ENCODE measurements at places on chromosomes 3 and 15.

GRCh38 chr3:138686771-138687221 lies 78.2 kb downstream of the FAIM start:
- DNase-seq = no peak

- no peak for DNase-seq
Observed at GRCh38 chr15:73325191-73325861, 43.4 kb downstream of the HCN4 start.

DNA sequence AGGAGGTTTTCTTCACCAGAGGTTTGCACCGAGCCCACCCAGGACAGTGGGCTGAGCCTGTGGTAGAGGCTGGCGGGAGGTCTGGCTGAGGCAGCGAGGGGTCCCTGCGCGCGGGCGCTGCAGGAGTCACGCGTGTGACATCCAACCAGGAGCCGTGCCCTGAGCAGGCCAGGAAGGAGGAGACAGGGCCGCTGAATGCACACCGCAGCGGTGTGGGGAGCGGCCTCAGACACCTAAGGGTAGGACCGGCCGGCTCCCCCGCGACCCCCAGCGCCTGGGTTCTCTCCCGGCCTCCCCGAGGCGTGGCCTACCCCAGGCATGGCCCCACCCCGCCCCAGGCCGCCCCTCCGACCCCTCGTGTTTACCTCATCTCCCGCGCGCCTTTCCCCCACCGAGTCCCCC lies 412 bp downstream of the SLC41A3 start:
- DNase-seq = no peak

GRCh38 chr3:37498126-37499039 lies 324.0 kb upstream of the LRRFIP2 start:
- DNase-seq = no peak

DNA sequence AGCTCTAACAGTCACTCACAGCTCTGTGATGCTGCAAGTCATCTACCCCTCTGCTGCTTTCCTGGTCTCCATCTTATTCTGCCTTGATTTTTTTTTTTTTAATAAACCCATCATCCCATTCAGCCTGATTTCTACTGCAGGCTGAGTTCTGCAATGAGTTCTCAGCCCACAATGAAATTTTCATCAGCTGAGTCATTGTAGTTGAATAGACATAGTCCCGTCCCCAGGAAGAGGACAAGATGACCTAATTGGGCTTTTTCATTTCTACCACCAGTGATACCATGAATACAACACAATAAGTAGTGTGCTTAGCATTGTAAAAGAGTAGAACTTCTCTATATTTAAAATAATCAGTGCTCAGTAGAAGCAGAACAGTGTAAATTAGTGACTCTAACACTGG lies 59.3 kb downstream of the C3orf85 start:
- no peak for DNase-seq

DNA sequence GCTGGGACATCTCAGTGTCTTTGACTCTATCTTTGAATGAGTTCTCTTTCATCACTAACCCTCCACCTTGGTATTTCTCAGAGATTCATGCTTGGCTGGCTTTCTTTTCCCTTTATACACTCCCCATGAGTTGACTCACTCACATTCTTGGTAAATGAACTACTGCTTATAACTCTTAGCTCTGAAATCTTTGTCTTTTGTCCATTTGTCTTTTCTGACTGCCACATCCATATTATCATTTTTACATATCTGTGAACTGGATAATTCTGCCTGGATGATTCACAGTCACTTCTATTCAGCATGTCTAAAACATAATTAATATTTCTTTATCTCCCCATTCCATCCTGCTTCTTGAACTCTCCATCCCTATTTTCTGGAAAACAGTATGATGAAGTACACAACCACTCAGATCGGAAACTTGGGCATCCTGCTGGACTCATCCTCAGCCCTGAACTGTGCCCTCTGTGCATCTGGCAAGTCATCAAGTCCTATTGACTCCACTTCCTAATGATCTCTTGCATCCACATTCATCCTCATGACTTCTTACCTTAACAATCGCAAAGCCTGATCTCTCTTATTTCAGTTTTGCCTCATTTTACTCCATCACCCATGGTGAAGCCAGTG lies 66.9 kb downstream of the KCNAB1 start:
- DNase-seq = no peak

GRCh38 chr15:88066636-88067330 lies 189.8 kb downstream of the NTRK3 start:
- DNase-seq = no peak

- no peak for DNase-seq
Observed at GRCh38 chr3:105516972-105517371, 150.3 kb downstream of the ALCAM start.

DNA sequence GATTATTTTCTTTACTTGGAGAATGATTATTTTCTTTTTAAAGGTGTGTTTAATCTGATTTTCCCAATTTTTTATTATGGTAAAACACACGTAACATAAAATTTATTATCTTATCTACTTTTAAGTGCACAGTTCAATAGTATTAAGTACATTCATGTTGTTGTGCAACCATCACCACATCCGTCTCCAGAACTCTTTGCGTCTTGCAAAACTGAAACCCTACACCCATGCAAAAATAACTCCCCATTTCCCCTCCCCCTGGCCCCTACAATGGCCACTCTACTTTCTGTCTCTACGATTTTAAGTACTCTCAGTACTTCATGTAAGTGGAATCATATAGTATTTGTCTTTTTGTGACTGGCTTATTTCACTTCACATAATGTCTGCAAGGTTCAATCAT lies 230.7 kb downstream of the SATB1 start:
- no peak for DNase-seq

- no peak for DNase-seq
Observed at GRCh38 chr3:101963902-101964362, 114.6 kb downstream of the NFKBIZ start.

DNA sequence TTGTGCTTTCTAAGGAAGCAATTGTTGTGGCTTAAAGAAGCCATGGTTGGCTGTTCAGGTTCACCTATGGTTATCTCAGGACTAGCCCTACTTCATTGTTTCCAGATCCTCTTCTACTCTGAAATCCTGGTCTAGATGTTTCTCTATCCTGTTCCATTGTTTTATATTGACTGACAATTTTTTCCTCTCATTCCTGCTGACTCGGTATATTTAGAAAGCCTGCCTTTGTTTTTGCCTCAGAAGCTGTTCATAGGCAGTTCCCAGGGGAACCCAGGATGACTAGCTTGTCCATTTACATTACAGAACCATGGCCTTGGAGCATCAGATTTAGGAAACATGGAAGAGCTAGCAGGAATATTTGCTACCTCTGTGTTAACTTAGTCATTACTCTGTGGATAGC lies 64.0 kb downstream of the SLC9C1 start:
- no peak for DNase-seq

DNA sequence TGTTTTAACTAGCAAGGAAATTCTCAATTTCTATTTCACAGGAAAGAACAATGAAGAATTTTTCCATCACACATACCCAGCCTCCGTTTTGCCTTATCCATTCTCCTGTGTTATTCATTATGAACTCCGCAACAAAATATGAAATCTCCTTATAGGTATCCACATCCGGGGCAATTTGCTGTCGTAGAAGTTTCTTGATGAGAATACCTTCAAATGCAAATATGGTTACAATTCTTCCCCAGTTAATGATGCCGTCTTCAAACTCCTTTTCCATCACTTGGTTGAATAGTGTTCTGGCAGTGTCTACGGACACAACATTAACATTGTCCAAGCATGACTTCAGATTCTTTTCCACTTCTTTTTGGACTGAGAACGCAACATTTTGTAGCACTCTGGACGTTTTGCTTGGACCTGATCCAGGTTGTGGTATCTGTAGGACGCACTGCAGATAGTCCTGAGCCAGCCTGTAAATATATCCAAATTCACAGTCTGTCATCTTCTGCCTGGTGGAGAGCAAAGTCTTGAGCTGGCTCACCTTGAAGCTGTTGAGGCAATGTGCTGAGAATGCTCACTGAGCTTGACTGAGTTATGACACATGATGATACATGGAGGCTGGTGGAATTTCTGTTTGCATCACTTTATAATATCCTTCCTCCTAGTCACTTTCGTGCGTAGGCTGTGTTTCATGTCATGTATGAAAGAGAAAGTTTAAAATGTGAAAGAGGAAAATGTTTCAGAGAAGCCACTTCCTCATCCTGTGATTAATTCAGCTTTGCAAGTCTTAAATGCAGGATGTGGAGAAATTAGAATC lies at the start of gene BCL2A1:
BCL2A1 (minus strand) TSS at position 573 of the 811 bp plus-strand sequence; CDS start at position 496, 77 bp downstream.
- peak; percentile 12 for DNase-seq

DNA sequence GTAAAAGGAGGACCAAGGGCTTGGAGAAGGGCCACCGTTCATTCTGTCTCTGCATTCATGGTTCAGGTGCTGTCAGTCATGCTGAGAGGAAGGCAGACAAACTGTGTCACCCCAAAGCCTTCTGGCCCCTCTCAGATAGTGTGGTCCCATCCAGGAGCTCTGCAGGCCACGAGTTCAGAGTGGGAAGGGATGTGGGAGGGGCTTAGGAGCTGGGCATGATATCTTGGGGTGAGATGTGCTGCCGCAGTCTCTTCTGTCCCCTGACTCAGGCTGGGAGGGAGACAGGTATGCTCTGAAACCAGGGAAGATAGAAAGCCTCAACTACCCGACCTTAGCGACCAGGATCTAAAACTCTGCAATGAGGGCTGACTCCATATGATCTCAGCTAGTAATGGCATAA lies 19.6 kb upstream of the MYO1E start:
- DNase-seq = no peak

DNA sequence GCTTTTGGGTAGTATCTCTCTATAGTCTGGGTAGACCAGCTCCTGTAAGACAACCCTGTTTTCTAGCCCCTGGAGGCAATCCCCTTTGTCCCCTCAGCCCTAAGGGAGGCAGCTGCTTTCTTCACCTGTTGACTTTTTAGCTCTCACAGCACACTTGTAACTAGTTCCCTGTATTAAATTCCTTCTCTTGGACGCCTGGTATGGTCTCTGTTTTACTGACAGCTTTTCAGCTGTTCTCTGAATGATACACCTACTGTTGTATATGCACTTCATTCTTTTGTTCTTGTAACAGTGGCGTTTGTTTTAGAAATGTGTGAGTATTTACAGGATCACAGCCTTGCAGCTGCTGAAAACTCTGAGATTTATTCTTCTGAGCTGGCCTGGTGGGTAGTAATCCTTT lies 413.0 kb upstream of the RBMS3 start:
- DNase-seq = no peak

- DNase-seq = no peak
Observed at GRCh38 chr3:128323206-128324081, 143.2 kb downstream of the DNAJB8 start.

DNA sequence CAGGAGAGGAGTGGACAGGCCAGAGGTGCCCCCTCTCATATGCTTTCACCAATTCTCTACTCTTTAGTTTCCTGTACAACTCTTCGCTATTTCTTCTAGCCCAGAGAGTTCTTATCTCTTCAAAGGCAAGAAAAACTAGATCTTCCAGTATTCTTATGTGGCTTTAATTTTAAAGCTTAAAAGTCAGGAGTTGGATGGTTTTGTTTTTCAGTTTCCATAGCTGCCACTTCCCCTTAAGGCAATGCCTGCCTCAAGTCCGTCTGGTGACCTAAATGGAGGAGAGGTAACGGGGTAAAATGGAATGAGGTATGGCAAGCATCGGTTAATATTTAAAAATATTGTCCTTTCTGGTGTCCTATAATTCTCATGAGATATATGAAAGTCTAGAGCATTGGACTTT lies 11.4 kb upstream of the VGLL3 start:
- DNase-seq = no peak

DNA sequence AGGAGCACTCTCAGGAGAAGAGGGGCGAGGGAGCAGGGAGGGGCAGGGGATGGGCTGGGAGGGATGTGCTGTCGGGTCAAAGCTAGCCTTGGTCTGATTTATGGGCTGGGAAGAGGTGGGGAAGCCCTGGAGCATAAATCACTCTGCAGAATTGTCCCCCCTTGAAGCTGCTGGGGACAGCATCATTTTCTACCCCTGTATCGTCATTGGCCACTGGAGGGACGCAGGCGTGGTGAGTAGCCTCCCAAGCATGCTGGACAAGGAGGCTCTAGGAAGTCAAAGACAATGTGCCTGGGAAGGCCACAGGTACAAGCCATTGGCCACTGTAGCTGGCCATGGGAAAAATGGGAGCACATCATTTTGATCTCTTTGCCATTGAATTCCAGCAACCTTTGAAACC lies 175.5 kb upstream of the CTDSPL start:
- DNase-seq = no peak

DNA sequence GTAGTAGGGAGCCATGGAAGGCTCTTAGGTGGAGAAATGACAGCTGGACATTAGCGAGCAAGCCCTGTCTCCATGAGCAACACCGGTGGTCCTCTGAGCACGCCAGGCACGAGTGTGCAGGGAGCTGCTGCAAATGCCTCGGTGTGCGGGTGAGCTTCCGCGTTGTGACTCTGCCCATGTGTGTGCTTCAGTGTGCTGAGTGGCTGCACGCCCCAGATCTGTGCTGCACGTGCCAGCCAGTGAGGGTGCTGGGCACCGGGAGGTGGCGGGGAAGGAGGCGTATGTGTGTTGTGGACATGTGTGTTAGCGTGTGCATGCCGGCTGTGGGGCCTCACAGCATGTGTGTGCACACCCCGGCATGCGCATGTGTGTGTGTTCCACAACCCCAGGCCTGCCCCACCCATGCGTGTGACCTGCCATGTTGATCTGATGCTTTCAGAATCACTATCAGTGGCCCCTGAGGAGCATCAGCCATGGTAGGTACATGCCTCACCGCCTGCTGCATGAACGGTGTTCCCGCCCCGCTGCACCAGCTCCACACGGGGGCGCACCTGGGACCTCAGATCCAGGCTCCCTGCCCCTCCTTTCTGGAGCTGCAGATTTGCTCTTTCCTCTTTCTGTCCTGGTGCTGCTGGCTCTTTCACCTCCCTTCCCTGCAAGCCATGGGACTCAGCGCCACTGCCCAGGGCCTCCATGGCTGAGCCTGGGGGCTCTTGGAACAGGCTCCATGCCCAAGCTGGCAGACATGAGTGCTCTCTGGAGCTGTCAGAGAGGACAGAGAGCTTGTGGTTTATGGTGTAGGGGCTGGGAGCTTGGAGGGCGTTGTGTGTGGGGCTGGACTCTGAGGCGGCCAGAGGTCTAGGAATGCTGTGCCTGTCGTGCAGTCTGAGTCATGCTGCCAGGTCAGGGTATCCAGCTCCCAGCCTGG lies 169.4 kb downstream of the TBC1D2B start:
- peak; percentile 12 for DNase-seq

- DNase-seq = no peak
Observed at GRCh38 chr3:30970183-30970582, 75.7 kb upstream of the GADL1 start.

DNA sequence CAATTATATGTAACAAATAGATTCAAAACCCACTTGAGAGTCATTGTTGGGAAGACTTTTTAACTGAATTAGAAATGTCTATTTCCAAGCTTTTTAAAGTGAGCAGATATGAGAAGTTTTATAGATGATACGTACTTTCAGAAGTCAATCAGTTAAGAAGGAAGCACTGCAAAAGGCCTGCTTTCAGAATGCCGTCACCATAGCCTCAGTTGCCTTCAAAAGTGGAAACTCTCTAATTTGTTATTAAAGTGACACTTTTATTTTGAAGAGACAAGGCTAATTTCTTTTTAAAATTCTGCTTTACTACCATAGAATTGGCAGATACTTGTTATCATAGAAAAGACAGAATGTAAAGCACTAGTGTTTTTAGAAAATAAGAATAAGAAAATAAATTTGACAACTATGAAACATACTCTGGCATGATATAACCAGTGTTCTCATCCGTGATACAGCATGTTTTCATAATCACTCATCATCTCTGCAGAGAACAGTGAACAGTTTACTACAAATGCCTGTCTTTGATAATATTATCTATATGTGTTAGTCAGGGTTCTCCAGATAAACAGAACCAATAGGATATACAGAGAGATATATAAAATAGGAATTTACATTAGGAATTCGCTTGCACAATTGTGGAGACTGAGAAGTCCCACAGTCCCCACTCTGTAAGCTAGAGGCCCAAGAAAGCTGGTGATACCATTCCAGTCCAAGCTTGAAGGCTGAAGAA lies 7.0 kb upstream of the PLD1 start:
- no peak for DNase-seq

All from stimulated activated CD8-positive, alpha-beta memory T cell treated with anti-CD3 and anti-CD28 coated beads, Interleukin-2, amount 100 ng/mL, for 1 hour (primary cell).